Substantia nigra (tissue), 51 donors: ENCODE measurements at places on chromosomes 12 and 14.

- no peak for DNase-seq
Measured at GRCh38 chr14:41817626-41818025, 210.9 kb downstream of the LRFN5 start.

GRCh38 chr12:120060196-120060595, 56.4 kb downstream of the RAB35 start:
- no peak for DNase-seq

GRCh38 chr14:69594846-69595245, 16.6 kb upstream of the SUSD6 start:
- no peak for DNase-seq

DNA sequence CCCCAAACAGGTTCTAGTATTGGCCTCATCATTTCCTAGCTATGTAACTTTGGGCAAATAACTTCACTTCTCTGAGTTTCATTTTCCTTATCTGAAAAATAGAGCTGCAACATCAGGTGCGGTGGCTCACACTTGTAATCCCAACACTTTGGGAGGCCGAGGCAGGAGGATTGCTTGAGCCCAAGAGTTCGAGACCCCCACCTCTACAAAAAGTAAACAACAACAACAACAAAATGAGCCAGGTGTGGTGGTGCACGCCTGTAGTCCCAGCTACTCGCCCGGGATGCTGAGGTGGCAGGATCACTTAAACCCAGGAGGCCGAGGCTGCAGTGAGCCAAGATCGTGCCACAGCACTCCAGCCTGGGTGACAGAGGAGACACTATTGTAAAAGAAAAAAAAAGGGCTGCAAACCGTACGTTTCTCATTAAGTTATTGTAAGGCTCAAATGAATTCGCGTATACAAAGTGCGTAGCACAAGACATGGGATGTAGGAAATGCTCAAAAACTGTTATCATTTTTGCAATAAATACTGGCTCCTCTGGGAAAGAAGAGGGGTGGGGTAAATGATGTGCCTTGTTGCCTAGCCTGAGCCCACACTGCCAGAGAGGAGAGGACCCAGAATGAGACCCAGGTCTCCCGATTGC, 903 bp downstream of the C12orf76 start:
- no peak for DNase-seq

DNA sequence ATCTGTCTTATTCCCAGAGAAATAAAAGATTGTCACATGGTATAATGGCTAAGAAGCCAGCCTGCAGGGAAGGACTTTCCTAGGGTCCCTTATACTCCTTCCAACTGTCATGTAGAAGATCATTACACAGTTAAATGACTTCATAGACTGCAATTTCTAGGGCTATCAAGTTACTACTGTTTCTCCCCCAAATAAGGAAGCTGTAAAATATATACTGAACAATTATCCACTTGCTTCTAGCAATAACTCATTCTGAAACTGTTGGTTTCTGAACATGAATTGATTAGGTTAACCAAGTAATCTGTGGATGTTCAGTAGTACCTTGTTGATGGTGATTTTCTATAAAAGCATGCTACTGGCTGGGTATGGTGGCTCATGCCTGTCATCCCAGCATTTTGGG, 44.6 kb downstream of the A2ML1 start:
- no peak for DNase-seq

- no peak for DNase-seq
Measured at GRCh38 chr12:94318181-94318580, 141.5 kb downstream of the CEP83 start.

GRCh38 chr12:109677279-109677691, 36.3 kb upstream of the FAM222A start:
- DNase-seq = no peak
